ENCODE measurements at places on chromosomes 11 and 22. TPM values are rescaled to one million over a fixed set of nuclear protein-coding genes. Genes with fewer than 3 reads are reported as not detected.

GRCh38 chr22:23539135-23539838 lies 40.8 kb downstream of the IGLL1 start:
- DNase-seq: peak; percentile 60

- no peak for DNase-seq
These were observed 4.6 kb downstream of the LRRC32 start for GRCh38 chr11:76665921-76666351.

Gene TSPAN4
- 234 TPM for total RNA-seq

GRCh38 chr22:29275167-29275566 lies 7.1 kb downstream of the EWSR1 start:
- no peak for DNase-seq

Gene PKNOX2
- total RNA-seq: 0.19 TPM

- no peak for DNase-seq
These were observed 16.9 kb upstream of the C22orf42 start for GRCh38 chr22:32175683-32176644.

DNA sequence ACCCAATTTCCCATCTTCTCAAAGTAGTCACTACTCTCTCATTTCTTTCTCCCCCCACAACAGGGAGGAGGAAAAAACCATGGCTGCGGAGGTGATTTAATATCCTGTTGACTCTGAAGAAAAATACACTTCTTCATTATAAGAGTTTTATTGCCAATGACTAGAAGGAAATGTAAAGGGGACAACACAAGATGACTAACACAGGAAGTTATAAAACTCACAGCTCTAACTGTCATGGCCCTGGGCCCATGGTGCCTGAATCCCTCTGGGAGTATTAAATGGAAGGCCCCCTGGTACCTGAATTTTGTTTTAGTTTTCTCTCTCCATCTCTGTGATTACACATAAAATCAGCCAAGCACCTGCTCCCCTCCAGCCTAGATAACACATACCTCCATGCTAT lies 352.8 kb upstream of the FAT3 start:
- DNase-seq: no peak

Gene MS4A7
- total RNA-seq: 117 TPM

DNA sequence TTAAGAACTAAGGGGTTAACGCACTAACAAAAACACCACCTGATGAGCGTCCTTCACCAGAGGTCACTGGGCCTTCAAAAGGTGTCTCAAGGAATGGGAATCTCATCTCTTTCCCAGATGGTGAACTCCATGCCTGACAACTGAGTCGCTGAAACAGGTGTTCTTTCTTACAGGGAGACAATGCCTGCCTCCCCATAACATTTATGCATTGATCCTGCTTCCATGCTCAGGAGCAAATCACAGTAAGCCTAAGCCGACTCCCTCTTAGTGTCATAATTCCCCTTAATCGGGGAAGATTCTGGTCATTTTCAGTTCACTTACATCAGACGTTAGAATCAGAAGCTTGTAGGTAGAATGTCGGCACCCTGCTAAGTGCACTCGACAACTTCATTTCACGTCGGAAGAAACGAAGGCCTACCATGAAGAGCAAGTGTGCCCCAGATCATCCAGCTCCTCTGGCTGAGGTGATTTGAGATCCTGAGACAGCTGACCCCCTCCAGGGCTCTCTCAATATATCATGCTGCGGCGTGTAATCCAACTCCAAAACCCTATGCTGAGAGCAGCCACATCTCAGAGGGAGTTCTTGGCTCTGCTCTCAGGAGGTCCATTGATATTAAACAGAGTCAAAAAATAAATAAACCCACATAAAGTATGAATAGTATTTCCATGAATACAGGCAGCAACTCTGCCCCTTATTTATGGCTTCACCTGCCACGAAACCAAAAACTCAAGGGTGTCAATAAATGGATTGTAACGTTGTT lies 163.1 kb downstream of the LARGE1 start:
- no peak for DNase-seq

GRCh38 chr11:14112721-14113120 lies 150.2 kb downstream of the SPON1 start:
- DNase-seq: no peak

GRCh38 chr11:2312232-2313042 lies 10.6 kb downstream of the TSPAN32 start:
- no peak for DNase-seq

Gene SCGB1A1
- total RNA-seq: not detected

GRCh38 chr11:34052608-34053160 lies 1.2 kb downstream of the CAPRIN1 start:
- DNase-seq: no peak

DNA sequence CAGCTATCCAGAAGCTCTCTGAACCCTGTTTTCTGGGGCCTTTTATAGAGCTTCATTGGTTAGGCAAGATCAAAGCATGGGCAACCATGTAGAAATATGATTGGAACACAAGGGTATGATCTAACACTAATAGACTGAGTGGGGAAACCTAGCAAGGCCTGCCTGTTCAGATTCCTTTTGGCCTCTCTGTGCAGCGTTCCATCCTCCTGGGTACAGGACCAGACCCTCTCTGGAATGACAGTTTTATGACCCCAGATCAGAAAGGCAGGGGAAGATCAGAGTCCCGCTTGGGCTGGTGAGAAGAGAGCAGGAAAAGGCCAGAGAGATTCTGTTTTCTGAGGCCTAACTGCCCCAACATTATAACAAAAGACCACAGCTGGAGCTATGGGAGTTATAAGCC lies 36.7 kb upstream of the VWA5A start:
- DNase-seq: no peak

GRCh38 chr22:36252754-36253522 lies at the start of gene APOL1:
APOL1 (plus strand) TSS chr22:36253133; CDS start chr22:36254956, 1,823 bp downstream.
- no peak for DNase-seq

Gene TMEM86A
- total RNA-seq: 3.4 TPM

- DNase-seq: no peak
These were observed 11.0 kb downstream of the DDB2 start for GRCh38 chr11:47225552-47226400.

GRCh38 chr11:132052904-132053303 lies 682.5 kb downstream of the NTM start:
- no peak for DNase-seq

DNA sequence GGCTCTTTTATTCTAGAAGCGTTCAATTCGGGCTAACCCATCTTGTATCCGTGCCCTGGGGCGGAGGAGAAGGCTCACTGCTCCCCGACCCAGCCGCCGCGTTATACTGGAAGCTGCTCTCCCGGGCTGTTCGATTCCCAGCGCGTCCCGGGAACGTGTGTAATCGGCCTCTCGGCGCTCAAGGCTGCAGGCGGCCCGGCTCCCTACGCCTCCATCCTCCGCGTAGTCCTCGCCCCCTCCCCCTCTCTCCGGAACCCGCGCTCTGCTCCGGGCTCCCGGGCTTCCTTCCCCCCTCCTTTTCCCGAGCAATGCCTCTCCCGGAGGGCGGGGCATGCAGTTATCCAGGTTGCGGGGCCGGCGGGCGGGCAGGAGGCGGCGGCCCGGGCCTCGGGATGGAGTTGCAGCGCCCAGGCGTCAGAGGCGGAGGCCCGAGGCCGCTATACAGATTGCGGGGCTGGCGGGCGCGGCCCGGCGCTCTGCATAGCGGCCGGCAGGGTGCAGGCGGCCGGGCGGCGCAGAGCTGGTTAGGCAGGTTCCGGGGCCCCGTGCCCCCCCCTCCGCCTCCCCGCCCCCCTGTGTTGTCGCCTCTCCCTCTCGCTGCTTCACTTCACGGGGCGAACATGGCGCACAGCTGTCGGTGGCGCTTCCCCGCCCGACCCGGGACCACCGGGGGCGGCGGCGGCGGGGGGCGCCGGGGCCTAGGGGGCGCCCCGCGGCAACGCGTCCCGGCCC lies at the start of gene KMT2A:
Gene KMT2A, plus strand, starts transcription at position 600 of the 732 bp plus-strand sequence. Its CDS starts 21 bp downstream, at position 621.
- DNase-seq: peak; percentile 79

Gene SCGB2A2
- total RNA-seq: not detected

Gene PATE2
- total RNA-seq: not detected

Gene KRTAP5-8
- total RNA-seq: not detected

Gene CRYAB
- 327 TPM for total RNA-seq

Gene NTM
- total RNA-seq: 2.9 TPM

Gene CCDC179
- total RNA-seq: not detected

- no peak for DNase-seq
These were observed 52.9 kb upstream of the RTL6 start for GRCh38 chr22:44550711-44551491.

DNA sequence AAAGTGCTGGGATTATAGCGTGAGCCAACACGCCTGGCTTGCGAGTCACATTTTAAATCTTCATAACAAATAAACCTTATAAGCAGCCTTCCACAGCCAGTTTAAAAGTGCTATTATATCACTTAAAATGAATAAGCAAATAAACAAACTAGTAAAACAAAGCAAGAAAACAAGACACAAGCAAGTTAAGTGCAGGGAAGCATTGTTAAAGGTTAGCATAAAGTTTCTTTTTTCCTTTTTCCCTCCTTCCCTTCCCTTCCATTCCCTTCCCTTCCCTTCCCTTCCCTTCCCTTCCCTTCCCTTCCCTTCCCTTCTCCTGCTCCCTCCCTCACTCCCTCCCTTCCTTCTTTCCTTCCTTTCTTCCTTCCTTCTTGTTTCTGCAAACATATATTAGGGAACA lies 278.7 kb downstream of the OPCML start:
- DNase-seq: no peak

Gene LIF
- total RNA-seq: 1.3 TPM

DNA sequence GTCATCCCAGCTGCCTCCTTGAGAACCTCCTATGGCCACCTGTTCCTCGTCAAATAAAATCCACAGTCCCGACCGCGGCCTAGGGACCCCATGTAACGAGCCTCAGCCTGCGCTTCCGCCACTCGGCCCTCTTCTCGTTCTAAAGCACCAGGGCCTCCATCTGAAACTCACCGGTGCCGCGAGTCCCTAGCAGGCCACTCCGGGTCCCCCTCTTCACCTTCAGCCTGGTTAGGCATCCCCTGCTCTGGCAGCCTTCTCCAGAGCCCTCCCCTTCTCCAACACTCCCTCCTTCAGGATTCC lies 2.4 kb upstream of the SSTR3 start:
- DNase-seq: no peak

Gene BIK
- not detected for total RNA-seq

- DNase-seq: no peak
These were observed 294.4 kb downstream of the DDX10 start for GRCh38 chr11:108959105-108959761.

DNA sequence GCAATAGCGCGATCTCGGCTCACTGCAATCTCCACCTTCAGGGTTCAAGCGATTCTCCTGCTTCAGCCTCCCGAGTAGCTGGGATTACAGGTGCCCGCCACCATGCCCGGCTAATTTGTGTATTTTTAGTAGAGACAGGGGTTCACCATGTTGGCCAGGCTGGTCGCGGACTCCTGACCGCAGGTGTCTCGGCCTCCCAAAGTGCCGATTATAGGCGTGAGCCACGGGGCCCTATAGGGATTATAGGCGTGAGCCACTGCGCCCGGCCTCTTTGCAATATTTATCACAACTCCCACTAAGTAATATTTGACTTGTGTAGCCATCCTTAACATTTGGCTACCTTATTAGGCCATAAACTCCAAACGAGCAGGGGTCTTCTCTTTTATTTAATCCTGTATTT lies 879 bp upstream of the CUL5 start:
- DNase-seq: no peak

Gene BTBD18
- not detected for total RNA-seq

GRCh38 chr22:42878561-42879305 lies 21.7 kb upstream of the ARFGAP3 start:
- DNase-seq: no peak

- DNase-seq: no peak
These were observed 11.9 kb upstream of the MDK start for GRCh38 chr11:46369458-46370152.

All from omental fat pad (tissue), 4 donors.